ENCODE measurements at places on chromosomes 2 and 18.

- no peak for DNase-seq
Observed at GRCh38 chr18:68427951-68428401, 286.9 kb downstream of the TMX3 start.

- no peak for DNase-seq
Observed at GRCh38 chr18:3360211-3360610, 89.8 kb upstream of the TGIF1 start.

GRCh38 chr2:75928093-75928492 is 217.4 kb upstream of the GCFC2 start:
- no peak for DNase-seq

DNA sequence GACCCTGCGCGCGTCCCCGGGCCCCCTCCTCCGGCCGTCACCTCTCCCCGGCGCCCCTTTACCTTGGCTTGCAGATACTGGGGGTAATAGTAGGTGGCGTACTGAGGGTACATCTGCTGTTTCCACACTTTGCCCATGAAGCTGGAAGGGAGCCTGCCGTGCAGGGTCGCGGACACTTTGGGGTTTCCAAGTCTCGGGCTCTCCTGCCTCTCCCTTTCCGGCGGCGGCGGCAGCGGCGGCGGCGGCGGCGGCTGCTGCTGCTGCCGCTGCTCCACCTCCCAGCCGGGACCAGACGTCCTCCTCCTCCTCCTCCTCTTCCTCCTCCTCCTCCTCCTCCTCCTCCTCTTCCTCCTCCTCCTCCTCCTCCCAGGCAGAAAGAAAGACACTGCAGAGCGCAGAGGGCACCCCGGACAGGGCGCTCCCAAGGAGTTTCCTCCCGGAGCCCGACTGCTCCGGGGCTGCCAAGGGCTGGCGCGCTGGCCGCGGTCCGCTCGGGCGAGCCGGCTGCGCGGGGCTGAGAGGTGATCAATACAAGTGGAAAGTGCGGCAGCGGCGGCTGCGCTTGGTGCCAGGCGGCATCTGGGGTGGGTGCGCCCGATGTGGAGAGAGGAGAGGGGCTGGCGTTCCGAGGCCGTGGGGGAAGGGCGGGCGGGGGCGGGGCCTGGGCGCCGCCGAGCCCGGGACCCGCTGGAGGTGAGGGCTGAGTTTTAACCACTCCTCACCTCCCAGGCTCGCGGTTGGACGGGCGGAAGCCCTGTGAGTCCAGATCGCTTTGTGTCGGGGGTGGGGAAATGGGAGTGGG is at the start of gene RBMS1:
TSS of gene RBMS1 (minus strand) at position 581 of the 802 bp plus-strand sequence. CDS start at position 137, 444 bp downstream.
- peak; percentile 32 for DNase-seq

GRCh38 chr2:10305254-10305635 is 2.5 kb downstream of the HPCAL1 start:
- DNase-seq: no peak

- DNase-seq: no peak
Observed at GRCh38 chr2:63866009-63866709, 24.5 kb downstream of the UGP2 start.

DNA sequence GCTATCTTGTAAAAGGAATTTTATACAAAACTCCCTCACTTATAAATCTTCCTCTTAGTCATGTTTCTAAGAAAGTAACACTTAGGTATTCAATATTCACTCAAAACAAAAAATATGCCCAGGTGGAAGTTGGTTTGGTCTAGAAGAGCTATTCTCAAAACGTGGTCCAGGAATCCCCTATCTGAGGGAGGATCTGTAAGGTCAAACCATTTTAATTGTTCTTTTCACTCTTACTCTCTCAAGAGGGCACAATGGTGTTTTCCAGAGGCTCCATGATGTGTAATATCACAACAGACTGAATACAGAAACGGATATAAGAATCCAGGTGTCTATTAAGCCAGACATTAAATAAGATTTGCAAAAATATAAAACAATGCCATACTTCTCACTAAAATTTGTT is 9.9 kb downstream of the MOB1A start:
- no peak for DNase-seq

- no peak for DNase-seq
Observed at GRCh38 chr18:13185675-13186198, 32.8 kb upstream of the LDLRAD4 start.

DNA sequence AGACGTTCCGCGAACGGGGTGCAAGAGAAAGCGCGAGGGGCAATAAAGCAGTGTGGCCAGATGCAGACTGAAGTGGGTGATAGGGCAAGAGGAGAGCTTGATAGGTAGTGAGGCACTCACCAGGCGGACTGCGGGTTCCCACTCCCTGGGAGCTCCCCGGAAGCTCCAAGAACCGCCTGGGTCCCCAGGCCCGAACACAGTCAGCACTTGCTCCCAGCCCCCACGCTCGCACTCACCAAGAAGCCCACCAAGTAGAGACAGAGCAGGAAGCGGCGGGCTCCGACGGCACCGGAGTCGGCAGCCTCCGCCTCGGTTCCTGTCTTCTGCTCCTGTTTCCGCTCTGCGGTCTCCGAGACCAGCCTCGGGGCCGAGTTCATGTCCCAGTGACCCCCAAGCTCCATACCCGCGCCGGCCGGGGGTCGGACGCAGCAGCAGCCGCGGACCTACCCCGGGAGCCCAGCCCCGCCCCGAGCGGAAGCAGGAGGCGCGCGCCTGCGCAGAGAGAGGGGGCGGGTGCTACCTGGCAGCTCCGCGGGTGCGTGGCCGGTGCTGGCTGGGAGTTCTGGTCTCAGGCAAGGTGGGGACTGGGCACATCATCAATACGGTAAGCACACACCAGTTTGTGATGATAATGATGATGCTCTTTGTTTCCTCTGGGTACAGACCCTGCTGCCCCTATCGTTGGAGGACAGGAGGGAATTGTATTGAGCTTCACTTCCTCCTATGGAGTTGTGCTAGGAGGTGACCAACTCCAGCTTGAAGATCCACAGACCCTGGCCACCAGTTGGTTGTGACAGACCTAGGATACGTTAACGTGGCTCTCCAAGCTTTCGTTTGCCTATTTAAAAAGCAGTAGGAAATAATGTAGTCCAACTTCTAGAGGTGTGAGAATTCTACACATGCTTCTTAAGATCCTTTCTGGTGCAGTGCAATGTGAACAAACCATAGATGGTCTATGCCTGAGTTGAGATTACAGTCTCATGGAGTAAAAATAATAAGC is 25.1 kb upstream of the TMEM182 start:
- DNase-seq: peak; percentile 84

Measured in stimulated activated CD4-positive, alpha-beta T cell treated with anti-CD3 and anti-CD28 coated beads, Interleukin-2, amount 100 ng/mL, for 4 hours (primary cell).